ENCODE measurements at places on chromosomes 3 and 15.

GRCh38 chr3:194584866-194585265, 48.4 kb downstream of the TMEM44 start:
- DNase-seq, result peak; percentile 31

- no peak for DNase-seq
Measured at GRCh38 chr3:188510366-188510765, 356.4 kb downstream of the LPP start.

- no peak for DNase-seq
Measured at GRCh38 chr15:71201477-71201876, 86.2 kb downstream of the THSD4 start.

- DNase-seq, result no peak
Measured at GRCh38 chr3:11074451-11074850, 79.8 kb upstream of the HRH1 start.

GRCh38 chr3:42556089-42556632, 25.6 kb downstream of the SEC22C start:
- DNase-seq, result no peak

- no peak for DNase-seq
Measured at GRCh38 chr3:10444511-10444910, 60.9 kb downstream of the ATP2B2 start.

- DNase-seq, result no peak
Measured at GRCh38 chr3:188339410-188340295, 185.7 kb downstream of the LPP start.

DNA sequence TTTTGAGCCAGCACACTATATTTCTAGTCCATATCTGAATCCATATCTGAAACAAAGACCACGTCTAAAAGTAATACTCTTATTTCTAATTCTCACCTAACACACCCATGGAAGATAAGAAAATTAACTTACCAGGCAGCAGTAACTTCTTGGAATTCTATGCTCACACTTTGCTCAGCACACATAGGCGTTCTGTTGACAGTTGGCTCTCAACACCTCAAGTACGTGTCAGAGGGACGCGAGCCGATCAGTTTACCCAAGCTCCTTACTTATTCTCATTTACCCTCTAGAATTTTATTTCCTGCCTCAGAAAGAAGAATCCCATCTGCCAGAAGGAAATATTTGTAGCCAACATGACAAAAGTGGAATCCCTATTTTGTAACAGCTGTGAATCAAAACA, 911.9 kb downstream of the FHIT start:
- no peak for DNase-seq

- DNase-seq, result no peak
Measured at GRCh38 chr15:70185251-70185711, 87.6 kb upstream of the TLE3 start.

DNA sequence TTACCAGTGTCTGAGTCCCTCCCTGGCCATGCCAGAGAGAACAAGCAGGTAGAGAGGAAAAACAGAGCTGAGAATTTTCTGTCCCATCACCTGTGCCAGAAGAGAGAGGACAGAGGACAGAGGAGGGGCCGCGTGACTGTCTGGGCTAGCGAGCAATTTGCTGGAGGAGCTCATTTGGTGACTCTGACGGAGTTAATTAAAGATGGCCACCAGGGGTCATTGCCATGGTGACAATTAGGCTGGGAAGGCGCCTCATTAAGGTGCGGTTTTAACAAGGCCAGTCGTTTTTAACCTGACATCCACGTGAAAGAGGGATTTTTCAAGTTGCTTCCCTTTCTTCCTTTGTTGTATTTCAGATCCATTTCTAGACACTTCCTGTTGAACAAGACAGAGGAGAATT, 72.4 kb downstream of the RHCG start:
- no peak for DNase-seq

- DNase-seq, result no peak
Measured at GRCh38 chr3:132980102-132980501, 58.1 kb upstream of the TMEM108 start.

- peak; percentile 70 for DNase-seq
Measured at GRCh38 chr3:197555281-197556261, at the start of gene BDH1. Gene BDH1 (minus strand): TSS chr3:197555968. CDS start chr3:197546443, 9,525 bp downstream.

GRCh38 chr3:51538115-51538458, 432 bp upstream of the RAD54L2 start:
- no peak for DNase-seq

DNA sequence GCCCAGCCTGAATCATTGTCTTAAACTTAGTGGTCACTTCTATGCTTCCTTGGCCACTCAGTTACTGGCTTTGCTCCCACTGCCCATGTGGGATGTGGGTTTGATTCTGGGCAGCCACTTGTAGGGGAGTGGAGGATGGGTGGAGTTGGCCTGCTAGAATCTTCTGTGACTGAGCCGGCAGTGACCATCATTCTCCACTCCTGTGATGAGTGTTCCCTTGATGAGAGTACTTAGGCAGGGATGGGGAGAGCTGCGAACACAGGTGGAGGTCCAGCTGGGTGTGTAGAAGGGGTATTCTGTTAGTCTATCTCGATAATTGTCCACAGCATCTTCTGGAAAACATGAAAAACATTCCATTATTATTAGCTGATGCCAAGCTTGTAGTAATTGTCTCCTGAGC, 8.0 kb downstream of the TM6SF1 start:
- no peak for DNase-seq

DNA sequence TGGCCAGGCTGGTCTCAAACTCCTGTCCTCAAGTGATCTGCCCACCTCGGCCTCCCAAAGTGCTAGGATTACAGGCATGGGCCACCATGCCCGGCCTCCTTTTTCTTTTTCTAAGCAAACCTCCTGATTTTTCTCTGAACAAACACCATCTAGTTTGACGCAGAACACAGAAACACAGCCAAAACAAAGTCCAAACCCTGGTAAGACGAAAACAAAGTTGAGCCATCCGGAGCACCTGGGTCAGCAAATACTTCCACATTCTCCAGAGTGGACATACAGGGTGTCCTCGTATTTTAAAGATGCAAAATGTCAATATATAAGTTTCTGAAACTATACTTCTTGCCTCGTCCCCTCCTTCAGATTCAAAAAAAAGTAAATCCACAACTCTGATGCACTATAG, 635.1 kb upstream of the ADAMTS9 start:
- no peak for DNase-seq

GRCh38 chr3:14885307-14885706, 62.1 kb upstream of the NR2C2 start:
- DNase-seq, result no peak

DNA sequence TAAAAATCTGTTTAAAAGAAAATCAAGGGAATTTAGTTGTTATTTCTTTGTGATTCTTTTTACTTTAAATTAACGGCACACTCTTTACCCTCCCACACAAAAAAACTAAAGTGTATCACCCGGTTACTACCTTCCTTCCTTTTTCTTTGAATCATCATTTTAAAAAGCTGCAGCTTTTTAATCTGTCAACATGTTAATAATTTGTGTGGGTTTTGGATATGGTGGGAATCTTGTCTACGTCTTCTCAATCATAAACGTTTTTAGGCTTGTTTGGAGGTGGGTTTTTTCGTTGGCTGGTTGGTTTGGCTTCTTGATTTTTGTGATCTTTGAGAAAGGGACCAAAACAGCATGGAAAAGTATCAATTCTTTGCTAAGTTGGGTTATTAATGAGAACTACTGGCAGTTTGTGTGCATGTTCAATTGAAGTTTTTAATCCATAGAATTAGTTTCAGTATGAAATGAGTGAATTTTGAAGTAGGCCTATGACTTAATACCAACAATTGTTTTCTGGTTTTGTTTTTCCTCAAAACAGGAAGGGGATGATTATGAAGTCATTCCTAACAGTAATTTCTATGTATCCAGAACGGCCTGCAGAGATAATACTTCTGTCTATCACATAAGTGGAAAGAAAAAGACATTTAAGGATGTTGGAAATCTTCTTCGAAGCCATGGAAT, 4.5 kb downstream of the SMC4 start:
- DNase-seq, result no peak

- no peak for DNase-seq
Measured at GRCh38 chr15:47431501-47431900, 285.8 kb upstream of the SEMA6D start.

GRCh38 chr3:53545996-53546359, 51.6 kb downstream of the CACNA1D start:
- DNase-seq, result no peak

DNA sequence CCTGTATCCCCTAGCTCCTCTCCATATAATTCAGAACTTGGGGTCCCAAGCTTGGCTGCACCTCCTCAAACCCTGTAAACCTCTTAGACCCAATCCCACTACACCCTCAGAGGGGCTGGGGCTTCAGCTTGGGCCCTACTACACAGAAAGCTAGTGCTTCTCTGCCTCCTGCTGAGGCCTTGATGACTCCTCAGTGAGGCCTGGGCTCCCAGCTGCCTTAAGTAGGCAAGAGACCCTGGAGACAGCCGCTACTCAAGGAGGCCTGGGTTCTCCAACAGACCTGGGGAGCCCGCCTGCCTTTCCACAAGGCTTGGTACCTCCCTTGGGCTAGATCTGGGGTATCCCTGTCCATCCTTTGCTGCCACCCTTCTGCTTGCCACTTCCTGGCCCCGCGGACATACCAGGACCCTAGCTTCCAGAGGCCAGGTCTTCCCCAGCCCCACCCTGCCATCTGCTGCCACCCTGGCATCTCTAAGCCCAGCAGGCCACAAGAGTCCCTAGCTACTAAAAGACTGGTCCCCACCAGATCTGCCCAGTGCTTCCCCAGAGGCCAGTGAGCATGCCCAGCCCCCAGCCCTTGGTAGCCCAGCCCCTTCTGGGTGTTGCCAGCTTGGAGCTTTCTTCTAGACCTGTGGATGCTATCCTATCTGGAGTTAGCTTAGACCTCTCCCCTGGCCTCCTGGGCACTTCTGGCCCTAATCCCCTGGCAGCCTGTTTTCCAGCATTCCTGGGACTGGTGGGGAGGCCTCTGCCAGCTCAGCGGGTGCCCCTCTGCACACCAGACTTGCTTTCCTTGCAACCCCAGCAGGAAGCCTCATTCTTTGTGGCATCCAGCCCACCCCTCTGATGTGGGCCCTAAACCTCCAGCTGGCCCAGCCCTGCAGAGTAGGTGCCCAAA, 13.7 kb downstream of the C15orf39 start:
- DNase-seq, result no peak

GRCh38 chr3:186001842-186002241, 64.0 kb upstream of the TRA2B start:
- no peak for DNase-seq

DNA sequence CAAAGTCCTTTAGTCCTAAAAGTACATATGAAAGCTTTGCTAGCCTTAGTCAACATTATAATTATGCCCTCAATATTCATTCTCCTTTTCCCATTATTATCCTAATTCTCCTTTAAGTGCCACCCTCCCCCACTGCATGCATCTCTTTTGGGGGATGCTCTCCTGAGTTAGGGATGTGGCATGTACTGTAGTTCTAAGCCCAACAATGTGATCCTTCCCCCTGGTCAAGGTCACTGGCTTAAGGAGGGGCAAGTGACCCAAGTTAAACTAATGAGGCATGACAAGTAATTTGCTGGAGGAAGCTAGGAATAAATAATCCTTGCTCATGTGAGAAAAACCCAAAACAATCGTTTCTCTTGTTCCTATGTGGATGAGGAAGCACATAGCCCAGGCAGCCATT, 343.9 kb upstream of the SUCLG2 start:
- DNase-seq, result no peak

DNA sequence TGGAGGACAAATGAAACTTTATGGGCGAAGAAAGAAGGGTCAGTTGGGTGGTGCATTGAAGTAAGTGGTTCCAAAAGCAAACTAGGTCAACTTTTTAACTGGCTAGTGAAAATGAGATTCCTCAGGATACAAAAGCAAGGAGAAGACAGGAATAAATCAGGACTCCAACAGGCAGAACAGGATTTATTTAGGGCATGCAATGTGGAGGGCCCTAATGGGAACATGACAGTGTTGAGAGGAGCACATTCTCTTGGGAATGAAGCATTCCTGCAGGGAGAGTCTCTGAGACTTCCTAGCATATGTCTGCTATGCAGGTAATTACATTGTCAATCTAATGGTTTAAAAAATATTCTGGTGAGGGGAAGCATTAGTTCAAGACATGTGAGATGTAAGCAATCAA, 8.7 kb downstream of the NPAP1 start:
- DNase-seq, result no peak

DNA sequence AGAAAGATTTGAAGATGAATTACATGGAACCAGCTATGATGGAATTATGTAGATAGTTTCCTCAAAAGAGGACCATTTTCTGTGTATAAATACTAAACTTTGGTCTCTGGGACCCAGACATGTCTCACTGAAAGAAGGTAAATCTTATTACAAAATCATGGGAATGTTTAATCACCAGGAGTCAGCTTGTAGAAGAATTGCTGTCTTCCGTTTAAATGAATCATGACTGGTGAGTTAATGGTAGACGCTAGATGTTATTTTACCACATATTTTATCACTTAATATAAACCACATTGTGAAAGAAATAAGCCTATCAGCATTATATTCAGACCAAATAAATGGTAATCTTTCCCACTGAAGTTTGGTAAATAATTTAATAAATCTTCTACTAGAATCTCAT, 322.3 kb upstream of the SUCLG2 start:
- DNase-seq, result no peak

DNA sequence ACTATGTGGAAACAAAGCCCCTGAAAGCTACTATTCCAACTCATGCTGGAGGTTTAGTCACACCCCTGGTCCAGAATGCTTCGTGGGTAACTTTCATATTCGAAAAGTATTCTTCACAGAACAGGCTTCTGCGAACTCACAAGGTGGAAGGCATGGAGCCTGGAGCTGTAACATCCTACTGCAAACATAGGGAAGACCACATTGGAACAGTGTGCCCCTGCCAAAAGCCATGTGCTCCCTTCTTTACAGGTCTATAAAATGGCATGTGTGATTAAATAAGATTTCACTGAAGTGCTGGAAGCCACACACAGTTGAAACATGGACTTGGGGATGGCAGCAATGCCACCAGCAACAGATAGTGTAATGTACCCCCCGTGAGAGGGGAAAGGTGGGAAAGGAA, 105.9 kb downstream of the GREM1 start:
- no peak for DNase-seq

GRCh38 chr15:31163769-31164572, 62.4 kb upstream of the TRPM1 start:
- no peak for DNase-seq

DNA sequence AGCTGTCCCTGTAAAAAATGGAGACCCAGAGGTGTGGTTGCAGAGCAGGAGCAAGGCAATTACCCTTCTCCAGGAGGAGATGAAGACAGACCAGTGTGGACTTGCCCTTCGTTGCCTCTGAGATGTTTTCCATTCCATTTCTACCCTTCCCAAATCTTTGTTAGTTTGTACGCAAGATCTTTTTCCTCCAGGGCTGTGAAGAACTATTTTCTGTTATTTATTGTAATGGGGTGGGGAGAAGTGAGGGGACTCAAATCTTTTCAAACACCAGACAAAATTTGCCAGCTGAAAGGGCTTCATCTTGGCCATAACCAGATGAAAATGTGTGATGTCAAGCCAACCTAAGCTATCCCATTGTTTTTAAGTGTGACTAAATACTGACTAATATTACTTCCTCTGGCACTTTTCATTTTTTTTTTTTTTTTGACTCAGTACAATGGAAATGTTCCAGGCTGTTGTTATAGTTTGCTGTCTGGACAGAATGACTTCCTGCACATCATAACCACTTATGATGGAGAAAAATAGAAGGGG, 271.3 kb upstream of the TPRG1 start:
- no peak for DNase-seq
